ENCODE measurements at places on chromosomes 6 and 20.

GRCh38 chr6:168746013-168746412 lies 305.0 kb downstream of the SMOC2 start:
- no peak for DNase-seq
- no peaks in the 10 kb centered on the region for H3K36me3 ChIP-seq
- H3K4me3 ChIP-seq, result no peak overlapping the region

DNA sequence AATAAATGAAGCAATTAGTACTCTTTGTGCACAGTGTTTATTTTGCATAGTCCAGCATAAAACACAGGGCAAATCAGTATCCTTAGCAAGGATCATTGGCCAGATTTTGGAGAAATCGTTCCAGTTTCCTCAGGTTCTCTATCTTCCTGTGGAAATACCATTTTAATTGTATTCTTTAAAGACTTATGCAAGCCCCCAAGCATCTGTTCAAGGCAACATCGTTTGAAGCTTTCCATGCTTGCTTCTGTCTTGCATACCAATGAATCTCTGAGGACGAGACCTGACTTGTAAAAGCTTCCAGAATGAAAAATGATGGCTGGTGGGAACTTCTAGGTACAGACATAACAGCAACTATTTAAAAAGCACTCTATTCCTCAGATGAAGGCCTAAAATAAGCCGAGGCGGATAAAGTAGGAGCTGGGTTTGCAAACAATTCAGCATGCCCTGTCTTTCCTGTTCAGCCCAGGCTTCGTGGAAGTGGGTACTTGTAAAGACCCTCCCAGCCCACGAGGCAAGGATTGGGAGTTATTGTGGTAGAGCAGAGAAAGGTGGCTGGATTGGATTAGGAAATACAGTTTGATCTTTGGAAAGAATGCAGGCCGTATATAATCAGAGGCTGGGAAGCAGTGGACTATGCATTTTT lies 21.6 kb downstream of the NRSN1 start:
- H3K36me3 ChIP-seq, result no peaks in the 10 kb centered on the region
- H3K4me1 ChIP-seq, result no peaks in the 10 kb centered on the region
- H3K4me3 ChIP-seq, result no peak overlapping the region
- H3K27me3 ChIP-seq, result peaks cover 7% of the 10 kb centered on the region

DNA sequence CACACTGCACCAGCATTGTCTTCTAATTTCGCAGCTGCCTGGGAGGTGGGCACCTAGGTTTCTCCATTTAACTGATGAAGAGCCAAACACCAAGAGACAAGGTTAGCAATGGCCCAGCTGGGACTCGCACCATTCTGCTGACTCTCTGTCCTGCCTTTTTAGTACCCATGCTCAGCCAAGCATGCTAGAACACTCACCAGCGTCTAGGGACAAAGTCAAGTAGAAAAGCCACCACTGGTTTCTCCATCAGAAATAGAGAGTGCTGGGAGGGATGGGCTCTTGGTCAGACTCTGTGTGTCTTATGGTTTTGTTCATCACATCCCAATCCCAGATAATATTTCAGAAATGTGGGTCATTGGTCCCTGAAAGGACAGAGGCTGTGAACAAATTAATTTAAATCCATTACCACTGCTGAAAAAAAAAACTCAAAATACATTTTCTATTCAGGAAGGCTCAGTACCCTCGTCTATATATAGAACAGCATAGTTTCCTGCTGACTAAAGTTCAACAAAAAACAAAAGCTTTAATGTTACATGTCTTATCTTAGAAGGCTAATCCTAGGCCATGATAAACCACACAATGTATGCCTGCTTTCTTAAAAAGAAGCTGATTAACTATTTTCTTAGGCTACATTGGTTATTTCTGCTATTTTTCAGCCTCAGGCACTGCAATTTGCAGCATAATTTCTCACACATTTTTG lies 111.0 kb downstream of the TBC1D7 start:
- no peak overlapping the region for H3K27ac ChIP-seq
- no peaks in the 10 kb centered on the region for H3K36me3 ChIP-seq
- H3K27me3 ChIP-seq, result no peaks in the 10 kb centered on the region
- peak overlapping the region; percentile 31 for H3K4me3 ChIP-seq
- H3K4me1 ChIP-seq, result peaks cover 34% of the 10 kb centered on the region

DNA sequence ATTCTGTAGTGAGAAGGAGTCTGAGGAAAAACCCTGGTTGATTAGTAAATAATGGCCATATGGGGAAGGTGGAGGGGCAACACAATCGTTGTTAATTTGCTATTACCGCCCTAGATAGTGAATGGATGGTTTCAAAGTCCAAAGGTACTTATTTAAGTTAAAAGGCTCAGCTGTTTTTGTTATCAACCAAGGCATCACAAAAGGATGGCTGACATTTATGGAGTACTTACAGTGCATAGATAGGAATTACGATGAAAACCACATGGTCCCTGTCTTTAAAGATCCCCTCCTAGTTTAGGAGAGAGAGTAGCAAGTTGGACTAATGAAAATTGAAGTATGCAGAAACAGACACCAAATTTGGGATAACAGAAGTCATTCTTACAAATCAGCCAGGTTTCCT lies 319.6 kb downstream of the CDKAL1 start:
- no peak overlapping the region for H3K27ac ChIP-seq
- H3K36me3 ChIP-seq, result peaks cover 3% of the 10 kb centered on the region
- peaks cover 6% of the 10 kb centered on the region for H3K4me1 ChIP-seq
- DNase-seq, result no peak
- no peak overlapping the region for H3K4me3 ChIP-seq
- no peaks in the 10 kb centered on the region for H3K27me3 ChIP-seq

DNA sequence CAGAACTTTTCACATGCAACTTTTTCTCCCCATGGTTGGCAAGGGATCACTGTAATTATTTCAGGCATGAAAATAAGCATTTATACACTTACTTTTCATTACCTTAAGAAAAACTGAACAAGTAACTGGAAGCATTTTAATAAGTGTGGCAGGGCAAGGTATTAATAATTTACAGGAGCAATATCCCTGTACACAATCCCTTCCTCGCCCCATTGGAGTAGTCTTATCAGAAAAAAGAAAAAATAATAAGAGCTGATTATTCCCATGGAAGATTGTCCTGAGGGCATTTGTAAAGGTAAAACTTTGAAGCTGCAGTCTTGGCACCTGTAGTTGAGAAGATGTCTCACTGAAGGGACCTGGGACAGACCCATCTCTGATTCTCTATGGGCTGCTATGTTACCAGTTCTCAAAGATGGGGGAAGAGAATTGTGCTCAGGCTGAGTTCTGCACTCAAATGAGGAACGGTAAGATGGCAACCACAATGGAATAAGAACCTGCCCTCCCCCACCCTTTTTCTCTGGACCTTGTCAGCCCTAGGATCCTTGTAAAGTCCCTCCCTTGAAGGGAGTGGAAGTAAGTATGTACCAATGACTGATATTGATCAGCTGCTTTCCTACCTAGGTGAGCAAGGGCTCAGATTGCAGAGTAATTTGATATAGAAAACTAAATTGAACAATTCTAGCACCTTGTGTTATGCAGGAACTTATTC lies 70.0 kb upstream of the AHI1 start:
- no peak overlapping the region for H3K4me3 ChIP-seq
- no peaks in the 10 kb centered on the region for H3K36me3 ChIP-seq
- peaks cover 28% of the 10 kb centered on the region for H3K4me1 ChIP-seq
- no peaks in the 10 kb centered on the region for H3K27me3 ChIP-seq
- DNase-seq, result no peak

All from stimulated activated naive B cell treated with anti-CD40 and anti-IgM and Interleukin-4, amounts not matched to agents 10 μg/mL and 1 μg/mL and 100 μg/mL, for 72 hours (primary cell).